Nephron progenitor cell (in vitro differentiated cells): ENCODE measurements at places on chromosomes 2 and 18.

GRCh38 chr18:31901063-31901462 is 41.9 kb downstream of the TRAPPC8 start:
- DNase-seq = no peak

DNA sequence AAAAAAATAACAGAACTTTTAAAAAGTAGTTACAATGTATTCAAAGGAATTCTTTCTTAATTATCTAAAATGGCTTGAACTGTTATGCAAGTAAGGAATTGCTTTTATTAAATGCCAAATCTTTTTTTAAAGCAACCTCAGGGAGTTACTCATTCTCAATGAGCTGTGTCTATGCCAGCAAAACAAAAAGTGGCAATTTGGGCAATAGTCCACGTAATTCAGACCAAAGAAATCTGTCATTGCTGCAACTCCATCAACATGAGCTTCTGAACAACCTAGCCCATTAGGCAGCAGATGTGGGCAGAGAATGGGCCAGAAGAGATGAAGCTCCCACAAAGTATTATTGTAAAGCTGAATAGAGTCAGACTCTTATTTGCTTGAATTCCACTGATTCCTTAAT is 118.4 kb downstream of the ALK start:
- no peak for DNase-seq

GRCh38 chr18:60277855-60278480 is 94.6 kb downstream of the MC4R start:
- no peak for DNase-seq

DNA sequence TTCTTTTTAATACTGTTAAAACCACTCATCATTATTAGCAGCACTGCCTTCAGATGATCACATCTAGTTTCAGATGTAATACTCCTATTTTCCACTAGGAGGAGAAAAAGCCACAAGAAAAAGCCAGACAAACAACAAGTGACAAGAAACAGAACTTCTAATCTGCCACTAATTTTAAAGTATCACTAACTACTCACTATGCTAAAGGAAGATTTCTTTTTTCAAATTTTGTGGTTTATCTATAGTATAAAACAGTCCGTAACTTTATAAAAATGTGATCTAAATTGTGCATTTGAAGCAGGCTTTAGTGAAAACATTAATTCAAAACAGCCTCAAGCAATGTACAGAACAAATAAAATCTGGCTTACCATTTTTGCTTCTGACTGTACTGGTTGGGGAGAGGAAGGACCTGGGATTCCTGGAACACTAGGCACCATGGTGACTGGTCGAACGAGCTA is 56.8 kb downstream of the ATF2 start:
- DNase-seq = no peak

DNA sequence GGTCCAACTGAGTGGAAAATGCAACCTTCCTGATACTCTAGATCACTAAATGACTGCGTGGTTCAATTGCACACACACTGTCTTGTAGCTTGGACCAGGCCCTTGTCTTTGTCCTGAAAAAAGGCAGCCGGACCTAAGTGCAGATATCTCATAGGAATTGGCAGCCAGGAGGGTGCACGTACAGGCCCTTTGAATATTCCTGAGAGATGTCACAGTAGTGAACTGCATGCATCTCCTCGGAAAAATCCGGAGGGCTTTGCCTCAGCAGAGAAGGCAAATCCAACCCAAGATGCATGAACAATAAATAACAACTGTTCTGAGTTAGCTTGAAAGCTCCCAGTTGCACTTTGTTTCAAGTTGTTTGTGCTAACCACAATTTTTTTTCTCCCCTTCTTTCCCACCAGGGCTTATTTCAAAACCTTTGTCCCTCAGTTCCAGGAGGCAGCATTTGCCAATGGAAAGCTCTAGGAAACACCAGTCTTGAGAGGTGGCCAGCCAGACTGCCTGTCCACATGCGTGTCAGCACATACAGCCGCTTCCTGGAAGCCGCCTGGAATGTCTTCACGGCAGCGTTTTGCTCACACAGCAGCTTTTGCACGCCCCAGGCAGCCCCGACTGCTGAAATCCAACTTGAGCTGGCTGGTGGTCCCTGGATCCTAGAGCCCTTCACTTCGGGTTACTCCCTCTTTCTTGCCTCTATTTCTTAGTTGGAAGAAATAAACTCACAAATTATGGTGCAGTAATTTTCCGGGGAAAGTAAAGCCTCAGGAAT is 54.4 kb upstream of the FOSL2 start:
- peak; percentile 34 for DNase-seq

DNA sequence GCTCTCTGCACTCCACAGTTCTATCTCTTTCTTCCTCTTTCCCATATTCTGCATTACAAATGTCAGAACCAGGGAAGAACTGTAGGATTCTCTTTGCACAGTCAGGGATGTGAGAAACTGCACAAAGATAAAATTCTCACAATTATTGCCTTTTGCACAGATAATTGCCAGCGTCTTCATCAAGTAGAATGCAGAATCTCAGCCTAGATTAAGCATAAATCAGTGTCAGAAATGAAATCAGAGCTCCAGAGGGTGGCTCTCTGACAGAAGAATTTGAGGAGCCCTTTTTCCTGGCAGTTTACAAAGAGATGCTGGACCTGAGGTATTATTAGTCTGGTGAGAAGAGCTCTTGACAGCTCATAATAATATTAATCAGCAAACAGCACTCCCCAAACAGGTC is 173.1 kb downstream of the PTH2R start:
- DNase-seq = no peak

DNA sequence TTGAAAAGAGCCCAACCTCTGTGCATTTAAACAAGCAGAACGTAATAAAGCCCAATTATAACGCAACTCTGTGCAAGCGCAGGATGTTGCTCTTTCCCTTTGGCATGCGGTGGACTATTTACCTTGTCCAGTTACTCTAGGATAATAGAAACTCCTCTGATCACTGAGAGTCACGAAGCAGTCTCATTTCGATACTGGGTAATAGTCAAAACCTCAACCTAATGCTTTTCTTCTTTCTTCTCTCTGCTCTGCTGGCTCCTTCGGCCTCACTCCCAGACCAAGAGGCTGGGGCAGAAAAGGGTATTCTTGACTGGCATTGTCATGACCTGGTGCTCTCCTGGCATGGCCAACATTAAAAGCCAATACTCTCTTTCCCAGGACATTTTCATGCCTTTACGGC is 89.7 kb upstream of the GCFC2 start:
- no peak for DNase-seq

- peak; percentile 65 for DNase-seq
Measured at GRCh38 chr18:77131652-77132368, 773 bp downstream of the MBP start.

- DNase-seq = no peak
Measured at GRCh38 chr18:55768255-55768654, 180.3 kb upstream of the TCF4 start.

GRCh38 chr2:70724366-70724765 is 43.6 kb downstream of the ADD2 start:
- no peak for DNase-seq

DNA sequence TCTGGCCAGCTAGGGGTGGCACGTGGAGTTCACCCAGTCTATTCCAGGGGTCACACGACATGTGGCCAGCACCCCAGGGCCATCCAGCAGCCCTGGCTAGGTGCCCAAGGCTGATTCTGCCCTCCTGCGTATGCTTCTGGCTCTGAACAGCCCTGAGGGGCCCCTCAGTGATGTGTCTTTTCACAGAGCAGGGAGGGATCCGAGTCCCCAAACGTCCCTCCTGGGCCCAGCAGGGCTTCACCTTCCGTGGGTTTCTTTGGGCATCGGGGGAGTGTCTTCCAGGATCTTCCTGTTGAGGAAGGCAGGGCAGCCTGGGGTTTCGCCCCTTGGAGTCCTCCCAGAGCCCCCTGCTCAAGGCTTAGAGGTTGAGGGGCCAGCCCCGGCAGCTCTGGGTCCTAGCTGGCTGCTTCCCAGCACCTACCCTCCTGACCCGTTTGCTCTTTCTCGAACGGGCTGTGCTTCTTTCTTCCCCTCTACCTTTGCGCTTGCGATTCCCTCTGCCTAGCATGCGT is 165.9 kb downstream of the DYSF start:
- no peak for DNase-seq

GRCh38 chr2:31070339-31071125 is 67.7 kb downstream of the GALNT14 start:
- no peak for DNase-seq

DNA sequence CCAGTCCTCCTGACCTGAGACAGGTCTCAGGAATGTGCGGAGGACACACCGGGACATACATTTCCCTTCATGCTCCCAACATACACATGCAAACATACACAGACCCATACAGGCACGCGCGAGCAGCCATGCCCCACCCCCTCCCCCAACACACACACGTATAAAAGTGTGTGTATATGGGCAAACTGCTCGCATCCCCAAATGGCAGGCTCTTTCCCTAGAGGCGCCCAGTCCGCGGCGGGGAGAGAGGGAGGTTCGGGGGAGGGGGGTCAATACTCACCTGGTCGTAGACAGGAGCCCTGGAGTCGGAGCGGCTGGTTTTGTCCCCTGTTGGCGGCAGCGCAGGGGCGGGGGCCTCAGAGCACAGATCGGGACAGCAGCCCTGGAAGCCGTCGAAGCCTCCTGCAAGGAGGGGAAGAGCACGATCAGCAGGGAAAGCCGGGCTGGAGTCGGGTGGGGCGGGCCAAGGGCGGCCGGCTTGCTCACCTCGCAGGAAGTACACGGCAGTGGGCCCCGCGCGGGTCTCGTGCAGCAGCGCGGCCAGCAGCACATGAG is 682 bp downstream of the DUSP2 start:
- no peak for DNase-seq

DNA sequence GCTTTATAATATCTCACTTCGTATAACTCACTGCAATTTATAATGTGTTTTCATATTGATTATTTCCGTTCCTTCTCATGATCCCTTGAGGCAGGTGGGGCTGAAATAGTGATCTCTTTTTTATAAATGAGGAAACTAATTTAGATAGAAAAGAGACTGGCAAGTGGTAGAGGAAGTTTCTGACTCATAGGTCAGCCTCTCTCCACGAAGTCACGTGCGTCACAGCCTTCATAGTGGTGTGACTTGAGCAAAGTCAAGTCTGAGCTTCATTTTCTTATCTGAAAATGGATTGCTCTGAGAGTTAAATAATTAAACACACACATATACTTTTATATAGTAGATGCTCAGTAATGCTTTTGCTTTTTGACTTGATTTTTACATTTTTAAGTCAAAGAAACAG is 19.9 kb downstream of the ABCG5 start:
- DNase-seq = no peak

- no peak for DNase-seq
Measured at GRCh38 chr2:127624320-127624755, 21.6 kb upstream of the GPR17 start.

DNA sequence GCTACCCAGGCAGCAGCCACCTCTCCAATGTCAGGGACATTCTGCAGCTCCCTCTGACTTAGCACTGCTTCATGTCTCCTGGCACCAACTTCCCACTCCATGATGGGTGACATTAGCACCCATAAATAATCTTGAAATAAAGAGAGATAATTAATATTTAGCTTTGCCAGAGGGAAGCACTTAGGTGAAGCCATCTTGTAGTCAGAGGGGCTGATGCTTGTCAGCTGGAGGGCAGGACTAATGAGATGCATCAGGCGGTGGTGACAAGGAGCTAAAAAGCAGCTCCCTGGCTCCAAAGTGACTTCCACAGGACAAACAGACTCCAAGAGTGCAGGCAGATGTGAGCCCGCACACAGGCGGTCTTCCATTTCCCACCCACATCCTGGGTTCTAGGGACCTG is 153.0 kb upstream of the ID2 start:
- DNase-seq = no peak

GRCh38 chr2:144094408-144095151 is 425.3 kb downstream of the ZEB2 start:
- no peak for DNase-seq

DNA sequence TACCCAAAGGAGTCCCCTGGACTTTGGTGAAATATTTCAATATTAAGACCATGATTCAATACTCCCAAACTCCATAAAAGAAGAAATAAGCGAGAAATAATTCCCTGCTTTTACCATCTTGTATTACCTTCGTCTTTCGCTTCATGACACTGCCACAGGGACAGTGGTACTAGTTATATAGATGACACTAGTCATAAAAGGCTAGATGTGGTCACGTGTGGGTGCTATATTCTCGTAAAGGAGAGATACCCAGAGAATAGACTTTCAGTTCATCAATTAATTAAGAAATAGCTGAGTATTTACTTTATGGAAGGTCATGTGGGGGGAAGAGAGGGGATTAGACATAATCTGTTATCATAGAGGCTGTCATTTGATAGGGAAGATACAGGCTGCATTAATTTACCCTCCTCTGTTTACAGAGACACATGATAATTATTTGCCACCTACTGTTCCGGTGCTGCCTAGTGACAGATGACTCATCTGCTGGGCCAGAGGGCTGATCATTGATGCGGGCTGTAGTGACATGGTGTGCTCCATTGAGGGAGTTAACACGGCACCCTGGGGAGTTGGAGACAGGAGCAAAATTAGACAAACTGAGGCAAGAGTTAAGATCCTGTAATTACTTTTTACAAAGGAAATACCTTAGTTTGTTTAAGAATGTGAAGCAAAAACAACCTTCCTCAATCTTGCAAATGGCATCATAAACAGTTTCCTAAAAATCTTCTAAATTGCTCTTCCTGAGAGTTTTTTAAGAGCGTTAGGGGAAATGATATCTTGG is 78.2 kb upstream of the ITGB6 start:
- DNase-seq = no peak

- DNase-seq = no peak
Measured at GRCh38 chr2:84297155-84297554, 161.9 kb downstream of the SUCLG1 start.

GRCh38 chr2:219769090-219769910 is 141.9 kb downstream of the SLC4A3 start:
- DNase-seq = no peak

- DNase-seq = no peak
Measured at GRCh38 chr18:28916456-28916855, 739.5 kb upstream of the CDH2 start.

- DNase-seq = no peak
Measured at GRCh38 chr2:150303281-150303680, 184.2 kb downstream of the RND3 start.

DNA sequence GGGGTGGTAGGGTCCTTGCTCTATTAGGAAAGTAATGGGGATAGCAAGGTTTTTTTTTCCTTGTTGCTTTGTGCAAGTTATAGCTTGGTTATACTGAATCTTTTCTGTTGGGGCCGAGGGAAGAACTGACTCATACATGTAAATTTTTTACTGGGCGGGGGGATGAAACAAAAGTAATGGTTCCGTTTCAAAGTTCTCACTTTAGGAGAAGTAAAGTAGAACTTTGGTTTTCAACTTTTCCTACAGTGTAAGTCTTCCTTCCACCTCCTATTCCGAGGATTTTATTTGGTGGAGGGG is 1.1 kb downstream of the AFTPH start:
- DNase-seq = no peak

- no peak for DNase-seq
Measured at GRCh38 chr2:7060631-7061449, 143.6 kb downstream of the RNF144A start.

DNA sequence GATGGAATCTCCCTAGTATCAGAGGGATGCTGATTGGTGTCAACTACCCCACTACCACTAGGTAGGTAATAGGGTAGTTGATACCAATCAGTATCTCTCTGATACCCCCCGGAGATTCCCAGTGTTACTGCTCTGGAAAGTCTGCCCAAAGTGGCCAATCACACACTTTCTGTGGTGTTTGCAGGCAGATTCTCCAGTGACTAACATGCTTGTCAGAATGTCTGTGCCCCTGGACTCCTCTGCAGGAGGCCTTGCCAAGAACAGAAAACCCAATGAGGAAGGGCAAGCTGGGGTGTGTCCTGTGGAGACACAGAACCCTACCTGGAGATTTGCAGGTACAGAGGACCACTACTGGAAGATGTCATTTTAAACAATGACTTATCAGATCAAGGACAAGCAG is 135.1 kb downstream of the RIT2 start:
- DNase-seq = no peak
